ENCODE measurements at places on chromosomes 13 and 19. TPM values are rescaled to one million over a fixed set of nuclear protein-coding genes. Genes with fewer than 3 reads are reported as not detected.

The CCL25 gene
- 1,345 TPM for polyA plus RNA-seq

- no peak for DNase-seq
Observed at GRCh38 chr19:55598034-55598433, 1.3 kb downstream of the FIZ1 start.

DNA sequence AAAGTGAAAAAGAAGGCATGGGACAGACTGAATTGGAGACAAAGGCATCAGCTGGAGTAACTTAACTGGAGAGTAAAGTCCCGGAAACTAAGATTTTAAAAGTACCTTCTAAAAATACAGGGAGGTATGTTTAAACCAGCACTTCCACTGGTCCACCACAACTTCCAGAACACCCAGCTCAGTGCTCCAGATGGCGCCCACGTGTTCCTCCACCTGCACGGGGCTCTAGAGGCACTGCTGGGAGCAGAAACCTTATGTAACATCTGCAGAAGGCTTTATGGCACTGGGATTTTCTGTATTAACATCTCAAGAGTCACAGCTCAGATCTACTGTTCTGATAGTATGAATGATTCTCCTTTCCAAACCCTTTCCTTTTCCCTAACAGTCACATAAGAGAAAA lies 252.1 kb downstream of the DCLK1 start:
- DNase-seq: no peak

The CYP4F2 gene
- 1.6 TPM for polyA plus RNA-seq

The GIPR gene
- 8.1 TPM for polyA plus RNA-seq

DNA sequence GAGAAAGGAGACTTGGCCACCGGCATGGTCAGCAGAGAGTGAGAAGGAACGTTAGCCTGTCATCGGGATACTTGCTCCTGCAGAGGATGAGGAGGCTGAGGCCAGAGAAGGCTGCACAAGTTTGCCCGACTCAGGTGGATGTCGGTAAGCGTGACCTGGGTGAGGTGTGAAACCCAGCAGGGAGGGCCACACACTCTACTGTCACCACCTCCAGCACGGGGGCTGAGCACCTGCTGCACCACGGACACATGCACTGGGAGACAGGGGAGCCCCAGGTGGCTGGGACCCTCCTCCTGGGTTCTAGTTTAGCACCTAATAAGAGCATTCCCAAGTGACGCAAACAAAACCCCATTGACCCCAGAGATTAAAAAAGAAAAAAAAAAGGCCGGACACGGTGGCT lies 17.3 kb downstream of the MLLT1 start:
- no peak for DNase-seq

DNA sequence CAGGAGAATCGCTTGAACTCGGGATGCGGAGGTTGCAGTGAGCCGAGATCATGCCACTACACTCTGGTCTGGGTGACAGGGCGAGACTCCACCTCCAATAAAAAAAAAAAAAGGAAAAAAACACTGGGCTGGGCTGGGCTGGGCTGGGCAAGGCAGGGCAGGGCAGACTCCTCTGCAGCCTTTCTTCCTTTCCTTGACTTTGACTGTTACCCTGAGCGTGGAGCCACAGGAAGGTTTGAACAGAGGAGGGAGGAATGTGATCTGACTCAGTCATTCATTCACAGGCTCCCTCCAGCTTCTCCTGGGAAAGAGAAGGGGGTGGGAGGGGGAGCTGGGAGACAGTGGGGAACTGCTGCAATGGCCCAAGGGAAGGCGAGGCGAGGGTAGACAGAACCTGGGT lies 2.7 kb upstream of the ACTN4 start:
- DNase-seq: peak; percentile 57

GRCh38 chr13:57302604-57303003 lies 135.6 kb downstream of the PRR20E start:
- no peak for DNase-seq

DNA sequence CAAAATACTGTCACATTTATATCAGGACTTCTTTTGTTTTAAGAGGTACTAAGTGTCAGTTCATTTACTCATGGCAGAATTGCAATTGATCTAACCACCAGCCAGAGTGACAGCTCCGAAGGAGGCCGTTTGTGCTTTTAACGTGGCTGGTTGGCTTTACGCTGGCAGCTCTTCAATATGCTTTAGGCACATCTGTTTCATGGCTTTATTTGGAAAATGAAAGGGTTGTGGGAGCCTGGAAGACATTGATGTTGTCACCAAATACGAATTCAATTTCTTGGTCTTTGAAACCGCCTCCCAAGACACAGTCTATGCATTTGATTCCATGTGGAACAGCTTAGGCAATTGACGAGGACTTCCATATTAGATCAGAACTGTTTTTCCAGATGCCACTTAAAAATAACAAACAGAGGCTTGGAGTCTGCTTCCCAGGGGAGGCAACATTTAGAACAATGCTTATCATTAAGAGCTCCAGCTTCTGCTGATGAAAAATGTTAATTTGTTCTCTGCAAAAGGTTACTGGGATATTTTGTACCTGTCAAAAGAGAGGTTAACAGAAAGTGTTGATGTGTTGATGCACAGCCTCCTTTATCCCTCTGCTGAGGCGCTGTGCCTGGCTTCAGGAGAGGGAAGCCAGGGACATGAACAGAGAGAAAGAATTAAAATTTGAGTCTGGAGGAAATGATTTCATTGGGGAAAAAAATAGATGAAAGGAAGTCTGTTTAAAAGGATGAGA lies 64.0 kb upstream of the TNFRSF19 start:
- DNase-seq: no peak

The METTL21C gene
- 0.06 TPM for polyA plus RNA-seq

DNA sequence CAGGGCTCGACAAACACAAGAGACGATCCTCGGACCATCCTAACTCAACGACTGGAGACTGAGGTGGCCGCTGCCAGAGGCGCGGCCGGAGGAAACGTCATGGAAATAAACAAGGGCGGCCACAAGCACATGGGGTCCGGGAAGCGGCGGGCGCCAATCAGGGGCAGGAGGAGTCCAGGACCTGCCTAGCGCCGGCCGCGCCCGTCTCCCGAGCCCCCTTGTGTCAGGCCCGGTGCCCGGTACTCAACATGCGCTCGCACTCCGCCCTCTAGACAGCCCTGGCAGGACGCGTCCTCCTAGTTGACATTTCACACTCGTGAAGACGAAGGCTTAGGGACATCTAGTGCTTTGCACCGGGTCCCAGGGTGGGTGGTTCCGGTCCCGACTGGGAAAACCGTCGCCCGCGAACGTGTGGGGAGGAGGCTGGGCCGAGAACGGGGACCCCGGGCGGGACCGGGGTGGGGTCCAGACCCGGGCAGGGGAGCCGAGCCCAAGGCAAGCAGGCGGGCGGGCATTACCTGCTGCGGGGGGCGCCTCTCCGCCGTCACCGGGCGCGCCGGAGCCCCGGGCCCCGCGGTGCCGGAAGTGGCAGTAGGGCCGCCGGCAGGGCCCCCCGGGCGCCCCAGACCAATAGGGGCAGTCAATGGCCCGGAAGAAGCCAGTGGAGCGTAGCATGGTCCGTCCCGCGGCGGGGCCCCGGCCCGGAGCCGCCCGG lies 442 bp downstream of the REXO1 start:
- DNase-seq: no peak

GRCh38 chr13:77786695-77787287 lies 89.3 kb downstream of the SLAIN1 start:
- DNase-seq: no peak

The ZNF556 gene
- 0.13 TPM for polyA plus RNA-seq
